RWPE2 (cell line): ENCODE measurements at places on chromosomes 7 and 10.

DNA sequence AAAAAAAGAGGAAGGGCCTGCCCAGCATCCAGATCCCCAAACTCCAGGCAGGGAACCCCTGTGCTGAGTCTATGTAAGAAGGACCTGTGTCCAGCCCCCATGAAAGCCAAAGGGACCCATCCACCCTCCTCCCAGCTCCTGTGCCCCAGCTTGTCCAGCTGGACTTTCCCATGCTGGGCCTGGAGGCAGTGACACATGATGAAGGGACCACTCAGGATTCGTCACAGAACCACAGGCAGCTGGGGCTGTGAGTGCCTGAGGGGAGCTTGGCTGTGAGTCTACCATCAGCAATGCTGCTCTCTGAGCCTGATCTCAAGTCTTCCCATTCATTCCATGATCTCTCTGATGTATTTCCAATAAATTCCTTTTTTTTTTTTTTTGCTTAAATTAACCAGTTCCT, 36.2 kb upstream of the MNX1 start:
- no peak for DNase-seq

DNA sequence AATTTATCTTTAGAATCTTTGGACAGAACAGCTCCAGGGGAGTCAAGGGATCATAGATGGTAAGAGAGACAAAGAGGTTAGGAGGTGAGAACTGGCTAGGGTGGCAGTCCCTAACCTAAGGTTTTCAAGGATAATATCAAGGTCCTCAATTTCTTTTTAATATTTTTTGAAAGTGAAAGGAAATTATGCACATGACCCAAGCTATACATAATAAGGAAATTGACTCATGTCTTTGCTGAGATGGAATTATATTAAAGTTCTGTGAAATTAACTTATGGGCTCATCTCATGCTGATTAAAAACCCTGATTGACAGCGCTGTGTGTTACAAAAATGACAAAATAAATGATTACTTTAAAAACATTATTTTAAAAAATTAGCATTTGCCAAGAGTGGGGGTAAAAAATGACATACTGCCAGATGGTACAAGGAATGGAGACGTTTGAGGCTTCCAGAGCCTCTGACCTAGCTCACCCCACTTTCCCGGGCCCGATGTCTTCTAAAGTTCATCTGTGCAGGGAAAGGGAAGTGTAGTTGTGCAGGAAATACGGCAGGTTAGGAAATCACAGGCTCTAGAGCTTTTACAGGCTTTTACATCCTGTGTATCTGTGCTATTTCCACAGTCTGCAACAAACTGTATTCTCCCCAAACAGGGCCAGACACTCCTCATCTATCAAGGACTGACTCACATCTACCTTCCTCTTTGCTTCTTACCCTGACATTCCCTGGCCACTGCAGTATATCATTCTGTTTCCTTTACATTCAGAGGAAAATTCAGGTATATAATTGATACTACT, 185.6 kb upstream of the PRSS58 start:
- no peak for DNase-seq

- DNase-seq = peak; percentile 47
Observed at GRCh38 chr7:1667566-1668395, 2.3 kb upstream of the ELFN1 start.

GRCh38 chr10:24762161-24762924, 38.7 kb upstream of the ARHGAP21 start:
- no peak for DNase-seq

- no peak for DNase-seq
Observed at GRCh38 chr7:153258686-153259085, 499.1 kb downstream of the ACTR3B start.

DNA sequence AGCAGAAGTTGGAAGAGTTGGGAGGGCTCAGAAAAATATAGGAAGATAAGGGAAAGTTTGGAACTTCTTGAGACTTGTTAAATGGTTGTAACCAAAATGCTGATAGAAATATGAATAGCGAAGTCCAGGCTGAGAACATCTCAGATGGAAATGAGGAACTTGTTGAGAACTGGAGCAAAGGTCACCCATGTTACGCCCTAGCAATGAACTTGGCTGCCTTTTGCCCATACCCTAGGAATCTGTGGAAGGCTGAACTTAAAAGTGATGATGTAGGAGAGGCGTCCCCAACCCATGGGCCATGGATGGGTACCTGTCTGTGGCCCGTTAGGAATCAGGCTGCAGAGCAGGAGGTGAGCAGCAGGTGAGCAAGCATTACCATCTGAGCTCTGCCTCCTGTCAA, 347.8 kb downstream of the ARL4A start:
- no peak for DNase-seq

DNA sequence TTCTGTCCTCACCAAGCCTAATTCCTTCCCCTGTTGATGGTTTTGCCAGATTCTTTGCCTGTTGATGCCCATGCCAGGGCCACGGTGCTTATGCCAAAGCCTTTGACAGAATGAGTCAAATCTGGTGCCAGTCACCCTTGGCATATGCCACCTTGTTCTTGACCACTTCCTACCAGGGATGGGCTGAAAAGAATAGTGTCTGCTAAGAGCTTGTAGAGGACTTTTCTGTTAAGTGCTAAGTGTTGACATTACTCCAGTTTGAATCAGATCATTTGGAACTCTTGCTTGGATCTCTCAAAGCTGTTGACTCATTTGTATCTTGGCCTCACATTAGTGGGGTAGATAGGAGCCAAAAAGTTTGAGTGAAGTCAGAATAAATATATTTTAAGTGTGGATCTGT, 661.2 kb downstream of the AUTS2 start:
- no peak for DNase-seq

DNA sequence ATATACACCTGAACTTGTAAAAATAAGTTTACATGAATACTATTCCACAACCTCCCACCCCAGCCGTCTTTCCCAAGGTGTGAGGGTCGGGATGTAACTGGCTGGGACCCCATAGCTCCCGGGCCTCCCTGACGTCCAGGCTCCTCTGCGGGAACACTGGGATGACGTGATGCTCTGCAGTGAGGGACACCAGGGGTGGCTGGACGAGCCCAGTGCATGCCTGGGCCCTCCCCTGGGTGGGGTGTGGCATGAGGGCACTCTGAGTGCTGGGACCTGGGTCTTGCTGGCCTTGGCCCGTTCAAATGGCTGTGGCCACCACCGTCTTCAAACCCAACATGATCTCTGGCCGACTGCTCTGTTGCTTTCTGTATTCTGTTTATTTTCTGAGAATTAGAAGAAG, 182.4 kb downstream of the DNAJB6 start:
- DNase-seq = peak; percentile 14

DNA sequence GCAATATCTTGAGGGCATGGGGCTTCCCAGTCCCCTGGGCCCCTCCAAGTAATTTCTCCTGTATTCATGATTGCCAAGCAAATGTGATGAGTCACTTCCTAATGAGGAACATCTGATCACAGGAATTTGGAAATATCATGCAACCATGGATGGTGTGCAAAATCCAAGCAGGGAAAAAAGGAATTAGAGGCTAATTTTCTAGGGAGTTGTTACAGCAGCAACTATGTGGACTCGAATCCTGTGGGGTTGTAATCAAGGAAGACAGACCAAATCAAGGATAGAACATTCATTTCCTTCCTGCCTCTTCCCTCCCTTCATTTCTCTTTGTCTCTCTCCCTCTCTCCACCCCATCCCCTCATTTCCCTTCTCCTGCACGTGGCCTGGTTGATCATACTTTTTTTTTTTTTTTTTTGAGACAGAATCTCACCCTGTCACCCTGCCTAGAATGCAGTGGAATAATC, 23.9 kb upstream of the AGFG2 start:
- no peak for DNase-seq

- DNase-seq = no peak
Observed at GRCh38 chr10:75509706-75510105, 78.3 kb downstream of the LRMDA start.

GRCh38 chr7:151378011-151378410, 31.8 kb downstream of the WDR86 start:
- DNase-seq = no peak

DNA sequence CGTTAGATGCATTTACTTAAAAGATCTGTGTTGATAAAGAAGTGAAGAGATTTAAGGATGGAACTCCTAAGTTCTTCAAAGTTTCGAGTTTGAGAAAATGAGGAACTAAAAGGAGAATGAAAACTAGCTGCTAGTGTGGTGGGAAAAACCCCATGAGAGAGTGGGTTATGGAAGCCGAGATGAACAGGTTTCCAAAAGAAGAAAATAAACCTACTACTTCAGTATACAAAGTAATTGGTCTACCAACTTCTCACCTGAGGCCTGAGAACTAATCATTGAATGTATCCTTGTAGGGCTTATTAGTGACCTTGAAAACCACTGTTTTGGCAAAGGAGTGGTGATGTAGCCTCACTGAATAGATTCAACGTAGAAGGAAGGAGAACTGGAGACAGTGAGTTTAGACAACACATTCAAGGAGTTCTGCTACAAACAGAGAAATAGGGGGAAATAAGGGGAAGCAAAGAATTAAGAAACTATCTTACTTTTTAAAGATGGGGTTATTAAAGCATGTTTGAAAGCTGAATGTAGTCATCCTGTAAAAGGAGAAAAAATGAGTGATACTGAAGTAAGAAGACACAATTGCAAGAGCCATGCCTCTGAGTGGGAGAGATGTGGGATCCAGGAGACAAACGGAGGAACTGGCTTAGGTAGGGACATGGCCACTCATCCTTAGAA, 50.8 kb downstream of the CH25H start:
- DNase-seq = no peak

GRCh38 chr7:114972567-114972966, 50.7 kb downstream of the MDFIC start:
- DNase-seq = no peak

GRCh38 chr10:31949266-31949665, 20.6 kb upstream of the ARHGAP12 start:
- DNase-seq = no peak

GRCh38 chr10:27242951-27243551, 2.5 kb upstream of the ACBD5 start:
- no peak for DNase-seq

GRCh38 chr10:110273474-110273873, 31.2 kb downstream of the SMNDC1 start:
- DNase-seq = no peak

DNA sequence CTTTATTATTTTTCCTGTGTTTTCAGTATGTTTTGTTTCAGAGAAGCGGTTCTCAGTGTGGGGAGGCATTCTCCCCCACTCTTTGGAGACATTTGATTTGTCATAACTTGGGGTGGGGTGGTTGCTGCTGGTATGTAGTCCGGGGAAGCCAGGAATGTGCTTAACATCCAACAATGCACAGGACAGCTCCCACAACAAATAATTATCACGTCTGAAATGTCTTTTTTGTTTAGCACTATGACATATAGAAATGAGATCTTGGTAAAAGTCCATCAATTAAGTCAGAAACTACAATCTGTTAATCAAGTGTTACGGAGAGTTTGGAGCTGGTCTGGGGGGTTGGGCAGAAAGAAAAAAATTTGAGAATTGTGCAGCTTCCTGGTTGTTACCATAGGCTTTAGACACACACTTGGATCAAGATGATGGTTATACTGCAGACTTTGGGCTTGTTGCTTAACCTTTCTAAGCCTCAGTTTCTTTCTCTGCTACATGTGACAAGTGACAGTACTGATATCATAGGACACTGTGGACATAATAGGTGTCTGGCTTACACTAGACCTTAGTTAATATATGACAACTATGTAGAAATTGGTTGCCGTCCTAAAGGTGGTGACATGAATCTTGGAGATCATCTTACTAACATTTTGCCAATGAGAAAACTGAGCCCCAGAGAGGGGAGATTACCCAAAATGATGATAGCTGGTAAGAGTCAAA, 113.7 kb downstream of the LRMDA start:
- DNase-seq = no peak

DNA sequence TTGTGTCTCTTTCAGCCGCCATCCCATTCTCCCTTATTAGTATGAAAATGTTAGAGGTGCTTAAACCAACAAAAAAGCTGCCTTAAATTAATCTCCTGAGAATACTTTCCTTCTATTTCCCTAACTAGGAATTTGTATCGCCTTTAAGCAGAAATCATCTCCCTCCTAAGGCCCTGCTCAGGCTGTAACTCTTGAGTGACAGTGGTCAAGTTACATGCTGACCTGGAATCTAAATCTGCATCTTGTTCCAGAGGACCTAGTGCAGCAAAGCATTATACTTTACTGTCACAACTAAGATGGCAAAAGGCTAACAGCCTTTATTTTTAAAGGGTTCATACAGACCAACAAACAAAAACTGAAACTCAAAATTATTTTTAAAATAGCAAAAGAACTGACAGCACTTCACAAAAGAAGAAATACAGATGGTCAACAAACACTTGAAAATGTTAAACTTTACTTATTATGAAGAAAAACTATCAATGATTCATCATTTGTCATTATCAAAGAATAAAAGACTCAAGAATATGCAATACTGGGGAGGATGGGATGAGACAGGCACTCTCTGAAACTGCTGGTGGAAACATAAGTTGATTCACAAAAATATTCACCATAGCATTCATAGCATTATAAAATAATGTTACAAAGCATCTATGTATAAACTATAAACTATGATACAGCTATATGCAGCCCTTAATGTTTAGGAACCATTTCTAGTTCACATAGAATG, 11.0 kb downstream of the CYREN start:
- no peak for DNase-seq

GRCh38 chr7:158975526-158976467, 119.4 kb downstream of the DYNC2I1 start:
- DNase-seq = no peak

GRCh38 chr10:129670124-129670523, 203.1 kb downstream of the MGMT start:
- DNase-seq = no peak

GRCh38 chr10:50653758-50654157, 30.0 kb upstream of the SGMS1 start:
- DNase-seq = no peak

DNA sequence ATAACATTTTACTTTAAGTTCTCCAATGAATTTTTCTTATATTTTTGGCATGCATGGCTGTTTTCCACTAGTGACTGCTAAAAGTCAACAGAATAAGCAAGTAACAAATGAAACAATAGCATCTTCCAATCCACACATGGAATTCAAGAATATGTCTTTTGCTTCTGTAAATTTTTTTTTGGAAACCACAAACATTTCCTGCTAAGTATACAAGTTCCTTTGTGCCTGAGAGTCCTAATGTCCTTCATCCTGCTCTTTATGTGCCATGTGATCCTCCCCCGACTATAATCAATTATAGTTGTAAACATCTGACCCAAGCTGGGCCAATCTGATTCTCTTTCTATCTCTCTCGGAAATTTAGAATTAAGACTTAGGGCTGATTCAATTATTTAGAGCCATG, 61.2 kb downstream of the PPP1R3C start:
- no peak for DNase-seq

GRCh38 chr7:130141161-130141883, 63.9 kb downstream of the TMEM209 start:
- no peak for DNase-seq
